Left lobe of liver (tissue), 2 donors: ENCODE measurements at places on chromosomes 1 and 21.

DNA sequence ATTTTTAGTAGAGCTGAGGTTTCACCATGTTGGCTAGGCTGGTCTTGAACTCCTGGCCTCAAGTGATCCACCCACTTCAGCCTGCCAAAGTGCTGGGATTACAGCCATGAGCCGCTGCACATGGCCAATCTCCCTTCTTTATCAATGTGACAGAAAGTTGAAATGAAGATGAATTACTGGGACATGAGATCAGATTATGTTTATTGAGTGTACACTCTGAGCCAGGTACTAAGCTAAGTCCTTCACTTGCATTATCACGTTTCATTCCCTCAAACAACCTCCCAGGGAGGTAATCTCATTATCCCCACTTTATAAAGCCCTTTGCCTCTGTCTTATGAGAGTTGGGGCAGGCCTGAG, 6.3 kb upstream of the CHI3L2 start:
- no peak for DNase-seq

- peak; percentile 89 for DNase-seq
Measured at GRCh38 chr1:94962409-94963265, 35.7 kb upstream of the CNN3 start.

DNA sequence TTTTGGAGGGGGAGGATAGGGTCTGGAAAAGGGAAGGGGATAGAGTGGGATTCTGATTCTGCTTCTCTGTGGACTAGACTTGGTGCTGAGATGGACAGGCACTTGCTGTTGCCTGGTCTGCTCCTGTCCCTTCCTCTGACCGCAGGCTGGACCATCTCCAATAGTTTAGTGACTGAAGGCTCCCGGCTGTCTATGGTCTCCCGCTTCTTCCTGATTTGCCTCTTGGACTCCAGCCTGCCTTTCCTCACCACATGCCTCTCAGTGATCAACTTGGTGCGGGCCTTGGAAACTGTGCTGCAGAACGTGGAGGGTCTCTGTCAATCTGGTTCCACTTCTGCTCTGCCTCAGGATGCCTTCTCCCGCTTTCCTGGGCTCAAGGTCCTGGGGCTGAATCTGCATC, 6.3 kb upstream of the ZSCAN20 start:
- DNase-seq = no peak

DNA sequence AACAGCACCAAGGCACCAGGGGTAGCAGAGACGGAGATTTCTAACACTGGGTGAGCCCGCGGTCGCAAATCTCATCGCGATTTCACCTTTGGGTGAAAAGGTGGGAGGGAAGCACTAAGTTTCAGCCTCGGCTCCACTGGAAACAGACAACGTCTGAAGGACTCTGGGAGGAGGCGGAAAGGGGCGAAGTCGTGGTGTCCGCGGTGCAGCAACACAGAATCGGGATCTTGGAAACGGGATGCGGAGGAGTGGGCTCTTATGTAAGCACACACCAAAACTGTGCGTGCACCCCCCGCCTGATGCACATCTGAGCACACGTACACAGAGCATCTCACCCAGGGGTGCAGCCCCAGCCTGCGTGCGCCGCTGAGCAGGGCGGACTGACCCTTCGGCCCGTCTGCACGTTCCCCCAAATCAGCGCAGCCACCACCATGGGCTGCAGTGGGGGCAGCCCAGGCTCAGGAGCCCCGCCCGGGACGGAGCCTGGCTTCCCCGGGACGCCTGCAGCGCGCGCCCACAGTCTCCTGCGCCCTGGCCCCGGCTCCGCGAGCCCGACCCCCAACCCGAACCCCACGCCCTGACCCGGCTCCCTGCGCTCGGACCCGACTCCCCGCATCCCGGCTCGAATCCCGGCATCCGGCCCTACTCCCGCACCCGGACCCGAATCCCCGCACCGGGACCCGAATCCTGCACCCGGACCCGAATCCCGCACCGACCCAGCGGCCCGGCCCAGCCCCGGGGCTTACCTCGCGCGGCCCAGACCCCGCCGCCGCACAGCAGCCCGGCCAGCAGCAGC, 670 bp downstream of the CLSTN1 start:
- DNase-seq = no peak

DNA sequence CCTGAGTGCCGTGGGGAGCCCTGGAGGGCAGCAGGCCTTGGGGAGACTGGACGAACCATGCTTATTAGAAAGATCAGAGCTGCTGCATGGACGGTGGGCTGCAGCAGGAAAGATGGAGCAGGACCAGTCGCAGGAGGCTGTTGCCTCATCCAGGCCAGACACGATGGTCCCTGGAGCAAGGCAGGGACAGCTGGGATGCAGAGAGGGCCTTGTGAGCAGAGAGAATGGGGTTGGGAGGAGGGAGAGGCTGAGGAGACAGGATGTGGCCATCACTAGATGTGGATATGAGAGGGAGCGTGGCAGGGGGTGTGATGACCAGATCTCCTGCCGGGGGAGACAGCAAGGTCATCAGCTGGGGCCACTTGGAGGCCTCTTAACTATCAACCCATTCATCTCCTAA, 727.6 kb downstream of the PTPRU start:
- DNase-seq = peak; percentile 16

GRCh38 chr1:62426237-62426636, 10.6 kb upstream of the USP1 start:
- no peak for DNase-seq

DNA sequence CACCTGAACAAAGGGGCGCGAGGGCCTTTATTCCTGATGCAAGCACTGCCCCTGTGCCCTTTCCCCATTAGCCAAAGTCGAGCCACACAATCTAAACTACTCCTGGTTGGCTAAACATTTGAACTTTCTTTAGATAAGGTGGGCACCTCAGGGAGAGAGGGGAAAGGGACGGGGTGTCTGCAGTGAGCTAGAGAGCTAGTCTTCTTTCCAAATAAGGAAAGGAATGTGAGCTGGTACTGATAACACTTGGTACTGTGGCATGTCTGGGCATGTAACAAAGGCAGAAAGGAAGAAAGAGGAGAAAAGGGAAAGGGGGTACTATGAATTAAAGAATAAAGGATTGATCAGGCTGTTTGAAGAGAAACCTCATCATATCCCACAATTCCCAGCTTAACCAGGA, 62.8 kb downstream of the OVGP1 start:
- DNase-seq = no peak

GRCh38 chr1:213277036-213277435, 226.0 kb downstream of the RPS6KC1 start:
- DNase-seq = no peak

DNA sequence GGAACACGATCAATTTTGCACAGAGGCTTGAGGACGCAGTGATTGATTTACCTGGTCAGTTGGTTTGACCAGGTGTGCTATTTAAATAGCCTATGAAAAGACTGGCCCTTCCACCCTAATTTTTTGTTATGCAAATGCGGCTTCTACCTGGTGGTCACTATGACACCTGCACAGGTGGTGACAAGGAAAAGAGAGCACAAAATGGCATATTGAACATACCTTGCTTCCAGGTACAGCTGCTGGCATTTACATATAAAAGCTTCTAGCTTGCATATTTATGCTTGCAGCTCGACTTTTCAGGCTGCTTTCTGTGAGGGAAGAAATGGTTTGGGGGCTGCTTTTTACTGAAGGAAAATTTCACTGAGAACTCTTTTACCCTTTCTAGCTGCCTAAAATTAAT, 15.3 kb upstream of the FMO4 start:
- DNase-seq = no peak

- DNase-seq = no peak
Measured at GRCh38 chr1:234601301-234602017, 8.5 kb downstream of the IRF2BP2 start.

DNA sequence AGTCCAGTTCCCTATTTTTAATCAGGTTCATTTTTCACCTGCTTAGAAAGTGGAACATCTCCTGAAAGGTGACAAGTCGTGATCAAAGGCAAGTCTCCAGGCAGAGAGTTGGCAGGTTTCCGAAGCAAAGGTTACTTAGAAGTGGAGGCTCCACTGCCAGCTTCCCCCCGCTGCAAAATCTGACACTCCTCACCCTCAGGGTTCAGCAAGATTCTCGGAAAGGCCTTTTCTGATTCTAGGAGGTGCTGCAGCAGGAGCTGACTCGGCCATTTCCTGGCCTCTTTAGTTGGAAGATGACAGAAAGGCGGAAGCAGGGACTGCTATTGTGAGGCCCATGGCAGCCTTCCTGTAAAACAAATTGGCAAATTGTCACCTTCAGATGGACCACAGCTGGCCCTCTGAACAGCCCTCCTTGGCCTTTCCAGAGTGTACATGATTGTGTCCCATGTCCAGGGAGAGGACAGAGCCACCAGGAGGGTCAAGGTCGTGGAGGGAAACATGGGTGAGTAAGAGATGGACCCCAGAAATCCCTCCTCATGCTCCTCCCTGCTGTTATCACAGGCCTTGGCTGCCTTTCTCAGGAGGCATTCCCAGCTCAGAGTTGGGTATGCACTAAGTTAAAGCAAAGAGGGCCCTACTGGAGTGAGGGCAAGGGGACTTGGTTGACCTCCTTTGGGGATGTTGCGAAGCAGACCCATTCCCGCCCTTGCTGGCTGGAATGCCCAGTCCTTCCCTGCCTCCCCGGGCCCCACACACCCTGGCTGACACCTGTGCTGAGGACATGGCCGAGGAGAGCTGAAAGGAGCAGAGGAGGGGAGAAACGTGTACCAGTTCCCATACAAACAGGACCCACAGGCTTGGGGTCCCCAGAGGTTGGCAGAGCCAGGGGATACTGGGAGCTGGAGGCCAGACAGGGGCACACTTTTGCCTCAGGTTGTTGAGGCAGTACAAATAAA, 115.5 kb upstream of the IRF2BP2 start:
- peak; percentile 59 for DNase-seq

GRCh38 chr1:184753117-184753516, 1.5 kb downstream of the EDEM3 start:
- no peak for DNase-seq

- DNase-seq = no peak
Measured at GRCh38 chr1:203669739-203670138, 43.1 kb downstream of the ATP2B4 start.
